Forelimb muscle (tissue), 1 donor: ENCODE measurements at places on chromosomes 7 and 10.

- DNase-seq, result no peak
Observed at GRCh38 chr10:89388806-89389205, 3.6 kb upstream of the IFIT1 start.

- no peak for DNase-seq
Observed at GRCh38 chr7:80804589-80804988, 114.3 kb downstream of the SEMA3C start.

GRCh38 chr7:17130281-17131059 is 168.0 kb upstream of the AHR start:
- DNase-seq, result no peak

DNA sequence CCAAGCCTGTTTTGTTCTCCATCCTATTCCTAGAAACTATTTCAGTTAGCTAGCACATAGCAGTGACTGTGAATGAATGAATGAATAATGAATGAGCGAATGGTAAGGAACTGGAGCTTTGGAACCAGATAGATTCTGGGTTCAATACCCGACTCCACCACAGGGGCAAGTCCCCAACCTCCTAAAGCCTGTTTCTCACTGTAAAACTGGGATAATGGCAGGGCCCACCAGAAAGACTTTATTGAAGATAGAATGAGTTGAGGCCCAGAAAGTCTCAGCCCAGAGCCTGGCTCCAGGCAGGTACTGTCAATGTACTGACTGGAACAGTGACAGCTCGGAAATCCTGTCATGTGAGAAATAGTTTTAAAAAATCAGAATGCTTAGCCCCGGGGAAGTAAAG is 1.1 kb upstream of the CDH23 start:
- DNase-seq, result no peak

DNA sequence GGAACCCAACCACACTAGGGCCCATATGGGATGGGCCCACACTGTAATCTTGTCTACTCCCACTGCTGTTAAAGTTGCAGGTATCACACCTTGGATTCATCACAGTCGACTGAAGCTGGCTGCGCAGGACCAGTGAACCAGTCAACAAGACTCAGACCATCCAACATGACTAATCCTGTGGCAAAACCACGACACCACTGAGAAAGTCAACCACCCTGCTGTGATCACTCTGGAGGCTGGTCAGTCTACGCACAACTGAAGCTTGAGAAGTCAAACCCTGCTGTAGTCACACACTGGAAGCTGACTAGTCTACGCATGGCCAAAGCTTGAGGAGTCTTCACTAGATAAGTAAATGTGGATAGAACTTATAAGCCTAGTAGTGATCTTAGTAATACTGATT is 9.6 kb upstream of the CYREN start:
- DNase-seq, result no peak

- DNase-seq, result no peak
Observed at GRCh38 chr10:114426476-114426875, 22.2 kb upstream of the AFAP1L2 start.

DNA sequence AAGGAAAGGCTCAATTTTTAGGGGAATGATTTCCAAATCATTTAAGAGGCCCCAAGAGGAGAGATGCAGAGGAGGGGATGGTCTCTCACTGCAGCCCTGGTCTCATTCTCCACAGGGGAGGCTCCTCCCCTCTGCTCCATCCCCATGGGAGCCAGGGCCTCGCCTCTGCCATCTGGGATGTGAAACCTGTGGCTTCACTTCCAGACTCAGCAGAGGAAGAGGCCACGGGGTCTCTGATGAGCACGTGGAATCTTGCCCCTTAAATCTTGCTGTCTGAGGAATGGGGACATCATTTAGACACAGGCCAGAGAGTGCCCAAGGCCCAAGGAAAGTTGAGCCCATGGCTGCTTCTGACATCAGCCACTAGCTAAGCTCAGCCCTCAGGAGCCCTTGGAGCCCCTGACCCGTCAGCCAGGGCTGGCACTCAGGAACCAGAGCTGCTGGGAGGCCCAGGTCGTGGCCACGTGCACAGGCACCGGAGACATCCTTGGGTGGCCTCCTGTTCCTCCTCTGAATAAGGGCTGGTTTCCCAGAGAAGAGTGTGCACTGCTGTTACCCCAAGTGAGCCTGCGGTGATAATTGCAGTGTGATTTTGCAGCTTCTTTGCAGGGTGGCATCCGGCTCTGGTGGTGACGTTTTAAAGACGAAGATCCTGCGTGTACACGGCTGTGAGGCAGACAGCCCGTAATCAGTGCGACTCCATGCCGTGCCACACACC is 50.5 kb downstream of the VIPR2 start:
- DNase-seq, result no peak

DNA sequence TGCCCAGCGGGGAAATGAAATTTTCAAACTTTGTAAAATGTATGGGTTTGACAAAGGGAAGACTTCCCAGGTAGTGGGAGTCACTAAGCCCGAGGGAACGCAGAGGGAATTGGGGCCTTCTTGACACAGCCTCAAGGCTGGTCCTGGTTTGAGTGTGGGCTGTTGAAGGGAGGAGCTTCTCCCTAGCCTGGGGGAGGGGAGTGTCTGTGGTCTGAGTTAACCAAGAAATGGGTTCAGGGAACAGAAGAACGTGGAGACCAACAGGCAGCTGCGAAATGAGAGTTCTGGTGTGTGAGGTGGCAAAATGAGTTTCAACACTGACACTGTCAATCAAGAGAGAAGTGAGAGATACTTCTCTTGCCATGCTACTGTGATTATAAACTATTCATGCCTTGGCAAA is 32.7 kb upstream of the BAMBI start:
- DNase-seq, result no peak

DNA sequence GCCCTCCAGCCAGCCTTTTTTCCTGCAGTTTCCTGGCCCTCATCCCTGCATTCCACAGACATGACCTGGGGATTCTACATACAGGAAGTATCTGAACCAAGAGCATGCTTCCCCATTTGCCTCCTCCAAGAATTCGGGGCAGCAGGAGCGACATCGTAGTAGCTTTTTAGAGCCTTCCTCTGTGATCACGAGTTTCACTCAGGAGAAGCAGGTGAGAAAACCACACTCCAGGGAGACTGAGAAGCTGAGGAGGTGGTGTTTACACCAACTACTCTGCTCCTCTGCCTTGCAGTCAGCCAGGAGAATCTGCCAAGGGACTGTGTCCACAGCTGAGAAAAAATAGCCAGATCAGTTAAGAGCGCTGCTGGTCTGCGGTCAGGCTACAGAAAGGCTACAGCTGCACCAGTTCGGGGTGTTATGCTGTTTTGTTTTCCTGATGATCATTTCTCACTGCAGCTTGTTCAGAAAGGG is 54.1 kb downstream of the HSPA12A start:
- DNase-seq, result no peak

GRCh38 chr10:31390804-31391203 is 71.8 kb downstream of the ZEB1 start:
- no peak for DNase-seq

GRCh38 chr7:2358968-2359527 is 4.4 kb downstream of the EIF3B start:
- DNase-seq, result no peak

DNA sequence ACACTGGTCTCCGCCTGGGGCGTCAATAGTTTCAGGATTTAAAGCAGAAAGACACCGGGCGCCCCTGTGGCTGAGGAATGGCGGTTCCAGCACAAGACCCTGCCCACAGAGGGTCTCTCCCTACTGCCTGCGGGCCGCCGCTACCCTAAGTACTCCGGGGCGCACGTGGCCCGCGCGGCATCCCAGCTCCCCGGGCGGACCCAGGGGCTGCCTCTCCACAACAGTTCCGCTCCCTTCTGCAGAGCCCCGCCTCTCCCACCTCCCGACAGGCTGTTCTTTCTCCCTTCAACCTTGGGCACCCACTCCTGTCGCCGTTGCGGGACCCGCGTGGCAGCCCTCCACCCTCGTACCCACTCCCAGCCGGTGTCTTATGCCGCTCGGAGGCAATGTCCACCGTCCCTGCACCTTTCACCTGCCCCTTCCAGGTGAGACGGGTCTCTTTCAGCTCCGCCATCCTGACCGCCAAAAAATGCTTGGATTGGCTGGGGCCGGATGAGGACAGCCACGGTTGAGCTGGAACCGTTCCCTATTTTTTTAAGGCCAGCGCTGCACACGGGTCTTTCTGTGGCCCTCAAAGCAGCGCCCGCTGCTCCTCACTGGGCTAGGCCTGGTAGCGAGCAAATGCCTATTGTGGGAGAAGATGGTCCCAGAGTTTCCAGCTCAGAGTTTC is 1.6 kb upstream of the NKX2-3 start:
- DNase-seq, result no peak
